ENCODE measurements at places on chromosomes 6 and 20.

DNA sequence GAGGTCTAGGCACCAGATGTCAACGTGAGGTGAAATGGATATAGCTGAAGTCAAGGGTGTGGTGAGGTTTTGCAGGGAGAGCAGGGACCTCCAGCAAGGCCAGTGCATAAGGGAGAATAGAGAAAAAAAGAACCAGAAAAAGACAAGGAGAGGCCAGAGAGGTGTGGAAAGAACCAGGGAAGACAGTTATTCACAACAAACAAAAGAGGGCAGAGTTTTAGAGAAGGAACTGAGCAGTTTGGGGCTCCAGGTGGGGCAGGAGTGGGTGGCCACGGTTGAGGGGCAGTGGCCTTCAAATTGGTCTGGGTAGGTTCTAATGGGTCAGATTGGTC lies 11.6 kb upstream of the NQO2 start:
- H3K27me3 ChIP-seq = peaks cover 10% of the 10 kb centered on the region
- H3K4me1 ChIP-seq = peaks cover 25% of the 10 kb centered on the region
- H3K27ac ChIP-seq = peak overlapping the region; percentile 95
- no peak for DNase-seq

DNA sequence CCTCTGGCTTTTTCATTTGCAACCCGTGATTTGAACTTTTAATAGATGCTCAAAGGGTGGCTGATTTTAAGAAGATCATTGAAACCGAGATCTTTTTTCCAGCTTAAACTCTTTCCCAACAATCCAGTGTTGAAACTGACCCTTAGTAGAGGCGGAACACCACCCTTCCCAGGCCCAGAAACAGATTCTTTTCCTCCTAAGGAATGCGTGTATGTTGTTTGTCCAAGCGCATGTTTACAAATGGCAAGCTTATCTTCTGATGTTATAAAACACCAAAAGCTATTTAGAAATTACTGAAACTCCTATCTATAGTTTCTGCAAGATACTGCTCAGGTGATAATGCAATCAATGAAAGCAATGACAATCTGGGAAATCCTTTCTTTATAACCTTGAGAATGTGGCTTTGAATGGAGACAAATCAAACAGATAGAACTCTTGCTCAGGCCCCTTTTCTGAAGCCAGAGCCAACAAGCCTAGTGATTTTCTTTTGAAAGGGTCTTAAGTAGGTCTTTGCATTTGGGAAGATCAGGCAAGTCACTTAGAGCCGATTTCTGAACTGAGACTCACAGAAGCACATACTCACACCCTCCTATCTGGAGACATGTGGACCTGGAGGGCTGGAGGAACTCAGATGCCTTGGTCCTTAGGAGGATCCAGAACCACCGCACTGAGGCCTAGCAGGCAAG lies 9.1 kb downstream of the BANF2 start:
- no peak overlapping the region for H3K27ac ChIP-seq
- no peaks in the 10 kb centered on the region for H3K27me3 ChIP-seq
- no peaks in the 10 kb centered on the region for H3K4me1 ChIP-seq
- no peaks in the 10 kb centered on the region for H3K36me3 ChIP-seq

DNA sequence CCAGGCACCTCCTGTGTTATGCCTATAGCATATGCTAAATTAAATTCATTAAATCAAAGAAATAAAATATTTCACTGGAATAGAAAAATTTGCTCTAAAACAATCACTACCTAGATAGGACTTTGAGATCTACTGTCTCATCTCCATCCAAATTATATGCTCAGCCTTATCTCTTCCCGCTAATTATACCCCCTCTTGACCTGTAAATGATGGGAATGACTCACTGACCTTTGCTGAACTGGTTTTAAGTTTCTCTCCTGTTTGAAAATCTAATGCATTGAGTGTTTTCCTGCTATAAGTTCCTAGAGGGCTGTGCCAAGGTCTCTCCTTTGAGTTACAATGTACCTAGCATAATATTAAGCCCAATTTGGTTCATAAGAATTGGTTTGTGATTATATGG lies 110.1 kb downstream of the BMP2 start:
- H3K36me3 ChIP-seq = no peaks in the 10 kb centered on the region
- DNase-seq = no peak
- no peaks in the 10 kb centered on the region for H3K27me3 ChIP-seq
- no peak overlapping the region for H3K27ac ChIP-seq
- no peaks in the 10 kb centered on the region for H3K4me1 ChIP-seq

GRCh38 chr6:10882657-10883171 lies 873 bp upstream of the GCM2 start:
- peaks cover 2% of the 10 kb centered on the region for H3K36me3 ChIP-seq
- no peak for DNase-seq
- H3K27me3 ChIP-seq = peaks cover 65% of the 10 kb centered on the region
- peaks cover 15% of the 10 kb centered on the region for H3K4me1 ChIP-seq

- H3K27me3 ChIP-seq = no peaks in the 10 kb centered on the region
- peak overlapping the region; percentile 91 for H3K27ac ChIP-seq
- H3K36me3 ChIP-seq = peaks cover 20% of the 10 kb centered on the region
- peak overlapping the region; percentile 66 for H3K4me3 ChIP-seq
- peaks cover 10% of the 10 kb centered on the region for H3K4me1 ChIP-seq
Observed at GRCh38 chr6:8017705-8018104, 46.5 kb downstream of the BLOC1S5 start.

DNA sequence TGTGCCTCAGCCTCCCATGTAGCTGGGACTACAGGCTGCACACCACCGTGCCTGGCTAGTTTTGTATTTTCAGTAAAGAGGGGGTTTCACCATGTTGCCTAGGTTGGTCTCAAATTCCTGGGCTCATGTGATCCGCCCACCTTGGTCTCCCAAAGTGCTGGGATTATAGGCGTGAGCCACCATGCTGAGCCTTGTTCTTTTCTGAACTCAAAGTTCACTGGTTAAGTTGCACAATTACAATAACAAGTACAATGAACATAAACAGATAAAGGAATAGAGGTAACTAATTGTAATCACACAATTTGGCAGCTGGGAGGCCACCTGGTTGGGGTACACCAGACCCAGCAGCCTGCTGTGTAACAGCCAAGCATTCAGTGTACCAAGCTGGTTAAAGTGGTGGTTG lies 6.7 kb downstream of the NUDT3 start:
- no peak overlapping the region for H3K27ac ChIP-seq
- peaks cover 4% of the 10 kb centered on the region for H3K36me3 ChIP-seq
- no peaks in the 10 kb centered on the region for H3K27me3 ChIP-seq
- H3K4me3 ChIP-seq = no peak overlapping the region
- peaks cover 5% of the 10 kb centered on the region for H3K4me1 ChIP-seq
- DNase-seq = no peak

DNA sequence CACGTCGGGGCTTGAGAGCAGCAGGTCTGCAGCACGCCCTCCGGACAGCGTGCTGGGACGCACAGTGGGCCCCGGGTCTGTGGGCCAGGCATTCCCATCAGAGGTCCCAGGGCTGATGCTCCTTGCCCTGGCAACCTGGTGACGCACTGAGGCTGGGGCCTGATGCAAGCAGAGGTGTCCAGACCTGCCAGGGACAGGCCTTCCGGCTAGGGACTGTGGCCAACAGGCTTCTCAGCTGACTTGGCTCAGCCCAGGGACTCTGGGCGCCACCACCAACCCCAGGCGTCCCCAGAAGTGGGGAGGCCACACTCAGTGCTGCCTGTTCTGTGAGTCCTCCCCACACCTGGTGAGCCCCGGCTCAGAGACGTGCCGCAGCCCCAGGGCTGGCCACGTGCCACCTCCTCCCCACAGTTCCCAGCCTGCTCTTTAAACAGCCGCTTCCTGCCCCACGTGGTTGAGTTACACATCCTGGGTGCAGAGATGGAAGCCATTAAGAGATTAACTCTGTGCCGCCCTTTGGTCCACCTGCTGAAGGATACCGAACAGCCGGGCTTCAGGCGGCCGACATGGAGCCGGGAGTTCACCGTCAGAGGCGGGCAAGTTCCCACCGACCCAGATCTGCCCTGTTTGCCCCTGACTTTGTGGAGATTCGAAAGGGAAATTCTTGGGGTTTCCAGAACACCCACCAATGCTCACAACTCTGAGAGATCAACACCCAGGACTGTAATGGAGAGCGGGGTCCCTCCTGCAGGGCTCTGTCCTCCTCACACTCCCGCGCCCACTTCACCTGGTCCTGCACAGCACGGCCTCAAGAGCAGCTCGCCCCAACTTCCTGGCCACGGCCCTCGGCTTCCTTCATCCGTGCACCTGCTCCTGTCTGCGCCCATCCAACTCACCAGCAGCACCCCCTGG lies 37.6 kb upstream of the ZBP1 start:
- peaks cover 30% of the 10 kb centered on the region for H3K4me1 ChIP-seq
- DNase-seq = peak; percentile 83
- no peaks in the 10 kb centered on the region for H3K27me3 ChIP-seq
- H3K36me3 ChIP-seq = no peaks in the 10 kb centered on the region

DNA sequence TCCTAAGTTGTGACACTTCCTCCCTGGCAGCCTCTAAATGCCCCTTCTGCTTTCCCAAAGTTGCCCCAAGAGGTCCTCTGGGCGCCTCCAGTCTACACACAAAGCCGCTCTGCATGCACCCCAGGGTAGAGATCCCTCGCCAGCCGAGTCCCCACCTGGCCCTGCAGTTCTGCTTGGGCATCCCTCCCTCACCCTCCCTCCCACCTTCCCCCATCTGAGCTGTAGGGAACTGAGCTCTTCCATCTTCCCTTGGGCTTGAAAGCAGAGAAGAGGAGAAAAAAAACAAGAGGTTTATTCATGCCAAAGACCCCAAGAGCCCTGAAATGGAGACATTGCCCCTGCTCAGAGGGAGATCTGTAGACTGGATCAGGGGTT lies 5.7 kb upstream of the FGD2 start:
- H3K27ac ChIP-seq = no peak overlapping the region
- H3K36me3 ChIP-seq = no peaks in the 10 kb centered on the region
- no peak overlapping the region for H3K4me3 ChIP-seq
- DNase-seq = no peak

DNA sequence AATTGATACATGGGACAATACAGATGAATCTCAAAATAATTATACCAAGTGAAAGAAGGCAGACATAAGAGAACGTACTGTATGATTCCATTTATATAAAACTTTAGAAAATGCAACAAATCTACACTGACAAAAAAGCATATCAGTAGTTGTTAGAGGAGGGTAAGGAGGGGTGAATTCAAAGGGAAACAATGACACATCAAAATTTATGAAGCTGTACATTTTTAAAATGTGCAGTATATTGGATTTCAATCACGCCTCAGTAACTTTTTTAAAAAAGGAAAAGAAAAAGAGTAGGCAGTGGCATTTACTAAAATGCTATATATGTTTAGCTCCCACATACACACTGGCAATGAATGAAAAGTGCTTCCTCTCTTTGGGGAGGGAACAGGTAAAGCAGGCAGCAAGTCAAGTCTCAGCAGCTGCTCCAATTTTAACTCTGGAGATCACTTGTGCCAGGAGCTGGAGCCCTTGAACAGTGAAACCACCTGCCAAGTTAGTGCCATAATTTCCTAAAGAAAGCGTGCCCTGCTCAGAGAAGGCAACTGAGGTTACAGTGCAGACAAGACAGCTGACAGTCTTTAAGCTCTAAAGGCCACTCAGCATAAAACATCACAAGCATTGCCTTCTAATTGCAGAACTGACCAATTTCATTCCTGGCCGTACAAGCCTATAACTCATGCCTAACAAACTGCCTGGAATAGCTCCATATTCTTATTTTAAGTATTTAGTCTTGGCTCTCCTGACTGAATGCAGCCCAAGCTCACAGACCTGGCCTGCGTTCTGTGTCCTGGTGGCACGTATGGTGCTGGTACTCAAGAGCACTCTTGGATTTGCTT lies 10.9 kb downstream of the FKBP1A start:
- H3K4me1 ChIP-seq = peaks cover 92% of the 10 kb centered on the region
- H3K27me3 ChIP-seq = no peaks in the 10 kb centered on the region
- no peak overlapping the region for H3K4me3 ChIP-seq
- no peak overlapping the region for H3K27ac ChIP-seq
- DNase-seq = no peak

DNA sequence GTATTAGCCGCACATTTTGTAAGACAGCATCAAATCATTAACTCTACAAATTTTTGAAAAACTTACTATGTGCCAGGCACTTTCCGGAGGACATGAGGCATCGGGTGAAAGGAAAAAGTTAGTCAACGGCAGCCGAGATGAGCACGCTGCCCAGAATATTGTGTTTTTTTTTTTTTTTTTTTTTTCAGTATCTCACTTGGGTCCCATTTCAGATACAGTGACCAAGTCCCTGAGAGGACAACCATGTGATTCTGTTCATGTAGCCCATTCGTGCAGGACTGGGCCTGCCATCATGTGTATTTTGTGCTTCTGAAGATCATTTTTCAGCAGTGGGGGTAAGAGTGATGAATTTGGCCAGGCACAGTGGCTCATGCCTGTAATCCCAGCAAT lies 1.3 kb downstream of the SLA2 start:
- H3K4me3 ChIP-seq = peak overlapping the region; percentile 99
- H3K27me3 ChIP-seq = no peaks in the 10 kb centered on the region
- H3K4me1 ChIP-seq = peaks cover 51% of the 10 kb centered on the region
- peak; percentile 49 for DNase-seq
- H3K27ac ChIP-seq = peak overlapping the region; percentile 93
- H3K36me3 ChIP-seq = peaks cover 61% of the 10 kb centered on the region

- H3K27ac ChIP-seq = no peak overlapping the region
- peaks cover 2% of the 10 kb centered on the region for H3K36me3 ChIP-seq
- H3K27me3 ChIP-seq = peaks cover 3% of the 10 kb centered on the region
- no peak overlapping the region for H3K4me3 ChIP-seq
Observed at GRCh38 chr6:87741001-87741650, 39.1 kb upstream of the AKIRIN2 start.

Data from activated CD8-positive, alpha-beta T cell treated with anti-CD3 and anti-CD28 coated beads, Interleukin-2, amount 10 ng/mL, durations not matched to agents 7 days and 5 days (primary cell).